ENCODE measurements at places on chromosomes 7 and 10.

DNA sequence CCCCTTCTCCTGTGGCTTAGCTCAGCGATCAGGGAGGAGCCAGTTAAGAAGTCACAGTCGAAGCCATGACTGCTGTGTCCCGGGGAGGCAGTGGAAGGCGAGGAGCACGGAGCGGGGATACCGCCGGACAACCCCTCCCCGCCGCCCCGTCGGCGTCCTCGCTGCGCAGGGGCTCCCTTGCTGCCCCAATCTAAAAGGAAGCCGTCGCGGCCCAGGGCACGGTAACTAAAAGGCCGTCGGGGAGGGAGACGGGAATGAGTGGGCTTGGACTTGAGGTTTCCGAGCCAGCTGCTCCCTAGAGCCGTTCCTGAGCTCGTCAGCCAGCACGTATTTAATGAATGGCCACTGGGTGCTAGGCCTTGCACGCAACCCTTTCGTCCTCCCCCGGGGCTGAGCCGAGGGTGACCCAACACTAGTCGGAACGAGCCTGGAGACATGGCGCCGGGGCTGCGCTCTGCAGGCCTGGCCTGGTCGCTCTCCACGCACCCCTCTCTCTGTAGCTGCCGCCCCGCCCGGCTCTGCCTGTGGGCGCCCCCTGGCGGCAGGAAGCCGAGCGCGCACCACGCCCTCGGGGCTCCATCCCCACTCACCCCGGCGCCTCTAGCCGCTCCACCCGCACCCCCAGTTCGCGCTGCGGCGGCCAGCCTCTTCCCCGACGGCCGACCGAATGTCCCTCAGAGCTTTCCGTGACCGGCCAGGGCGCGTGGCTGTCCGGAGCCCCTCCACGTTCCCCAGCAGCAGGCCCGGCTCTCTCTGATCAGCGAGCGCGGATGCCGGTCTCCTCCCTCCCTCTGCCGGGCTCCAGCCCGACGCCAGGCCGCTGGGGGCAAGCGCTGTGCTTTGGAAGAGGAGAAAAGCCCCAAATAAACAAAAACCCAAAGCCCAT, 29.3 kb upstream of the KCNK18 start:
- DNase-seq = no peak

GRCh38 chr10:124717911-124718741, 26.1 kb downstream of the FAM53B start:
- no peak for DNase-seq

- peak; percentile 40 for DNase-seq
These were observed 192.2 kb upstream of the RHOBTB1 start for GRCh38 chr10:61136139-61136538.

DNA sequence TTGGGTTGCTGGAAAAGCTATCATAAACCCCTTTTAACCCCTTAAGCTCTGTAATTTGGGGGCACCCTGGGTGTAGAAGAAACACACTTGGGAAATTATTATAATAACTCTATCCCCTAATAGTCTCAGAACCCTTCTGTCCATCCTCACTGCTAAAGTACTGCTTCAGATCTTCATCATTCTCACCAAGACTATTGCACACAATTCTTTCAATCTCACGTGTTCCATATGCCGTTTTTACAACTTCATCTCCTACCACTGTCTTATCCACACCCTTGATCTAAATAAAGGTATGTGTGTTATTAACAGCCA, 15.8 kb downstream of the ANKRD22 start:
- DNase-seq = no peak

DNA sequence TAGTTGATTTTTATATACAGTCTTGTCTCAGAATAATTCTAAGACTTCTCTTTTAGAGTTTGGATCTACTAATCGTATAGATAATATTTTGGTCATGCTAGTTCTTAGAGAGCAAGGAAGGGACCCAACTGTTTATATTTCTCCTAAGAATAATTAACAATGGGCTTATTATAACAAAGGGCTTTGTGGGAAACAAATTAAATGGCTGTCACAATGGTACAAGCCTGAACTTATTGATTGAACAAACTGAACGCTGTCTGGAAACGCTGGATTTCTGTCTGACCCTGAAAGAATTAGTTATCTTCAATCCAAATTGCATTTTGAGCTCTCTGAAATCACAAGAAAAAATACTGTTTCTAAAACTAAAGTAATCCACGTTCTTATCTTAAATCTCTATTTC, 56.8 kb downstream of the CSTF2T start:
- no peak for DNase-seq

- no peak for DNase-seq
These were observed 148.8 kb downstream of the CCDC3 start for GRCh38 chr10:12852687-12853086.

DNA sequence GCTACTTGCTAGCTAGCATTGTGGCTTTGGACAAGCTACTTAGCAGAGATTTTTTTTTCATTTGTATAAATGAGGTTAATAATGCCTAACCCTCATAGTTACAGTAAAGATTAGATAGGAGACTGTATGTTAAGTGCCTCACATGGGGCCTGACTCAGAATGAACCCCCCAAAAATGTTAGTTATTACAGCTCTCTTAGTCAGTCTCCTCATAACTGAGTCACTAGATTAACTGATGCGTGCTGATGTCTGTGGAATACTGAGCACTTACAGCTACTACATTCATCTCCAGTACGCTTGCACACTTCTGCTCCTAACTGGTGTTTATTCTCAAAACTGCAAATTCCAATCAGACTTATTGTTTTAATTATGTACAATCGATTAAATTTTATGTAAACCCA, 315.3 kb downstream of the SNX13 start:
- peak; percentile 85 for DNase-seq

- no peak for DNase-seq
These were observed 44.1 kb upstream of the ADRB1 start for GRCh38 chr10:113999531-113999930.

DNA sequence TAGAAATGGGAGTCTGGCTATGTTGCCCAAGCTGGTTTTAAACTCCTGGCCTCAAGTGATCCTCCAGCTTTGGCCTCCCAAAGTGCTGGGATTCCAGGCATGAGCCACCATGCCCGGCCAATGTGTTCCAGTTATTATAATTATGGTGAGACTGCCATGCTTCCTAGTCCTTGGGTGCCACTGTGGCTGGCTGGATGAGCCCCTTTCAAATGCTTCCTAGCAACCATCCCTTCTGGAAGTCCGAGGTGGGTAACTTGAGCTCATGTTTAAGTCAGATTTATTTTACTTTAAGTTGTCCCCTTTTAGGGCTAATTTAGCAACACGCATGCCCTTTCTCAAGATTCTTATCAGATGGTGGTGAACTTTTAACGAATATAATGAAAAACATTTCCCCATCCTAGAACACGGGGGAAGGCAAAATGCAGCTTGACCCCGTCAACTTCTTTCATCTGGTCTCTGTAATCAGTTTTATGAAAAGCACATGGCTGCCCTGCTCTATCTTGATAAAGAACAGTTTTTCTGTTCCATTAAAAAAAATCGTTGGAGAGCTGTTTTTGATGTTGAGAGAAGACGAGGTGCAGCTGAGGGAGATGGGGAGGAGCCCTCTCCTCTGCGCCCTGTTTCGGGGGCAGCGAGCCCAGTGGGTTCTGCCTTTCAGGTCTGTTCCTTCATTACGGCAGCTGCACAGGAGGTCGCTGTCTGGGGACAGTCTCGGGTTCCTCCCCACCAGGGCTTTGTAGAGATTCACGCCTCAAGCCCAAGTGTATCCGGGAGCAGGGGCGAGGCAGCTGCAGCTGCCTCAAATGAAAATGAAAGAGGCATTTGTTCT, 61.0 kb upstream of the MKI67 start:
- no peak for DNase-seq

GRCh38 chr10:124894569-124895215, 47.2 kb upstream of the ZRANB1 start:
- no peak for DNase-seq

DNA sequence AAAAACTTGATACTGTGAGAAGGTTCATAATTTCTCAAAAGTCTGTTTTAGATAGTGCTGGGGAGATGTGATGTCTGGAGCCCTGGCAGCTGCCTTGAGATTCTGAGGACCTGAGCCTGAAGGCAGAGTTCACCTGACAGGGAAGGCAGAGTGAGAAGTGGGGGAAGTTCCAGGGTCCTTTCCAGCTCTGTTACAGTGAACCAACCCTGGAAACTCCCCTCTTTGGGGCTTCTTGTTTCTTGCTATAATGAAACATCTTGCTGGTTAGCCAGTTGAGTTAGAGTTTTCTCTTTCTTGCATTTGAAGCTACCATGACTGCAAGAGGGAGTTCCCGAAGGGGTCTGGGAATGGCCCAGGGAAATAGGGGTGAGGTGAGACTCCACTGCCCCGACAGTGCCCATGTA, 158.9 kb upstream of the TNRC18 start:
- no peak for DNase-seq

- no peak for DNase-seq
These were observed 19.7 kb downstream of the SKIDA1 start for GRCh38 chr10:21505711-21506278.
